Pulmonary artery endothelial cell (primary cell): ENCODE measurements at places on chromosomes 2 and 18.

DNA sequence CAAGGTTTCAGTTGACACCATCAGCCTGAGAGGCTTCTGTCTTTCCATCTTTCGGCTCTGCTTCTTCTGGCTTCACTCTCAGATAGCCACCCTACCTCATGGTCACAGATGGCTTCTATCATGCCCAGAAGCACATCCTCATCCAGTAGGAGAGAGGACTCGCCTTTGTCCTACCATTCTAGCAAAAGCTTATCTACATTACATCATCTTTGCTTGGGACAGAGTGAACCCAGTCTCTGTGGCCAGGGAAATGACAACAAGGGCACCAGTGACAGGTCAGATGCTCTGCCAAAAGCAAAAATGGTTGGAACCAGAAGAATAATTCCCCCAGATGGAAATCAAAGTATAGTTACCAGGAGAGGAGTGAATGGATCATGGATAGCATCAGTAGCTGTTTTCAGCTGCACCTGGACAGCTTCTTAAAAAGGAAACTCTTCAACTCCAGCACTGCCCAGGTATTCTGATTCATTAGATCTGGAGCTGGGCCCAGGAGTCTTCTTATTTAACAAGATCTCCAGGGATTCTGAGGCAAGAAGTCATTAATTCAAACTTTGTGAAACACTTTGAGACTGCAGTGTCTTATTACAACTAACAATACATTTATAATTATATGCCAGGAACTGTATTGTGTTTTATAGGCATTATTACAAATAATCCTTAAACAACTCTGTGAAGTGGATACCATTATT lies 257.7 kb upstream of the UBE2E3 start:
- DNase-seq = no peak

DNA sequence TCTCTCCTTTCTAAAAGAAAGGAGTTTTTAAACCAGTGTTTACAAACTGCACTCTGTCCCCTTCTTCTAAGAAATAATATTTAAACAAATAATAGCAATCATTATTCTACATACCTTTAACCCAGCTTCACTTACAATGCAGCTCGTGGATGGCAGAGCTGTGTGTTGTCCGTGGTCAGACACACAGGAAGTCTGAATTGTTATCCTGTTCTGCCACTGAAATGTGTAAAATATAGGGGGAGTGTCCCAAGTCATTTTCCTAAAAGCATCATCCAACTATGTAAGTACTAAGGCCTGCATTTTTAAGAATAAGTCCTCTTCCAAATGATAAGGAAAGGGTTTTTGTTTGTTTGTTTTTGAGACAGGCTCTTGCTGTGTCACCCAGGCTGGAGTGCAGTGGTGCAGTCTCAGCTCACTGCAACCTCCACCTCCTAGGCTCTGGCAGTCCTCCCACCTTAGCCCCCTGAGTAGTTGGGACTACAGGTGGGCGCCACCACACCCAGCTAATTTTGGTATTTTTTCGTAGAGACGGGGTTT lies 2.7 kb upstream of the PPP4R1 start:
- DNase-seq = no peak

DNA sequence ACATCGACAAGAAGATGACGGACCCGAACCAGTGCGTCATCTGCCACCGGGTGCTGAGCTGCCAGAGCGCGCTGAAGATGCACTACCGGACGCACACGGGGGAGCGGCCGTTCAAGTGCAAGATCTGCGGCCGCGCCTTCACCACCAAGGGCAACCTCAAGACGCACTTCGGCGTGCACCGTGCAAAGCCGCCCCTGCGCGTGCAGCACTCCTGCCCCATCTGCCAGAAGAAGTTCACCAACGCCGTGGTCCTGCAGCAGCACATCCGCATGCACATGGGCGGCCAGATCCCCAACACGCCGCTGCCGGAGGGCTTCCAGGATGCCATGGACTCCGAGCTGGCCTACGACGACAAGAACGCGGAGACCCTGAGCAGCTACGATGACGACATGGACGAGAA lies 14.4 kb downstream of the SALL3 start:
- no peak for DNase-seq

- DNase-seq = no peak
These were observed 143.7 kb downstream of the MYO5B start for GRCh38 chr18:50051288-50051687.

GRCh38 chr2:19796035-19796695 lies 105.6 kb downstream of the TTC32 start:
- DNase-seq = no peak

- no peak for DNase-seq
These were observed 5.1 kb upstream of the DCC start for GRCh38 chr18:52334896-52335295.

- no peak for DNase-seq
These were observed 178.8 kb downstream of the RPRM start for GRCh38 chr2:153299809-153300208.

GRCh38 chr2:106629981-106630380 lies 142.8 kb downstream of the CD8B2 start:
- DNase-seq = no peak

DNA sequence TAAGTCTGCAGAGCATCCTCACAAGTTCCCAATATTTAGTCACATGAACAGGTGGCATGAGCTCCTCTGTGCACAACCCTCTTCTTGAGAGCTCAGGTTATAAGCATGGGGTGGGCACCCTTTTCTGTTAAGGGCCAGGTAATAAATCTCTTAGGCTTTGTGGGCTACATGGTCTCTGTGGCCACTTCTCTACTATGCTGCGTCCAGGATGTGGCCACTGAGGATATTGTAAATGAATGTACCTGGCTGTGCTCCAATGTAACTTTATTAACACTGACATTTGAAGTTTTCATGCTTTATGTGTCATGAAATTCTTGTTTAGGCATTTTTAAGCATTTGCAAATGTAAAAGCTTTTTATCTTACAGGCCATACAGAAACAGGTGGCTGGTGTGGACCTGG lies 116.8 kb upstream of the ST6GAL2 start:
- DNase-seq = no peak

DNA sequence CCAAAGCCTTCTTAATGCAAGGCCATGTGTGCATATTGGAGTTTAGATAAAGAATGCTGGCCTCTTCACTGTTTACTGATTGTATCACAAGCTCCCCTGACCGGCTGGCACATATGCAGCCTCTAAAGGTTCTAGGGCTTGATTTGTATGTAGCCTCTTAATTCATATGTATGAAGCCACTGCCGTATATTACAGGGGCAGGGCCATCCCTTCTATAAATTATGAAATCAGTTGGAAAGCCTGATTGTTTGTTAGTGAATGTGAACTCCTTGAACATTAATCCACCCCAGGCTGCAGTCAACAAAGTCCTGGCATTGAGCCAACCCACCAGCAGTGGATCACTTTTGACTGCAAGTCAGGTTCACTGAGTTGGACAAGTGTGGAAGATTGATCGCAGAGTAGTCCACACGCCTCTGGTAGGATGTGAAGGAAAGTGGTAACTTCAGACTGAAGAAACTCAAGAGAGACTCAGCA lies 61.6 kb upstream of the PARD3B start:
- no peak for DNase-seq

GRCh38 chr2:75076088-75076487 lies 117.6 kb downstream of the POLE4 start:
- no peak for DNase-seq

DNA sequence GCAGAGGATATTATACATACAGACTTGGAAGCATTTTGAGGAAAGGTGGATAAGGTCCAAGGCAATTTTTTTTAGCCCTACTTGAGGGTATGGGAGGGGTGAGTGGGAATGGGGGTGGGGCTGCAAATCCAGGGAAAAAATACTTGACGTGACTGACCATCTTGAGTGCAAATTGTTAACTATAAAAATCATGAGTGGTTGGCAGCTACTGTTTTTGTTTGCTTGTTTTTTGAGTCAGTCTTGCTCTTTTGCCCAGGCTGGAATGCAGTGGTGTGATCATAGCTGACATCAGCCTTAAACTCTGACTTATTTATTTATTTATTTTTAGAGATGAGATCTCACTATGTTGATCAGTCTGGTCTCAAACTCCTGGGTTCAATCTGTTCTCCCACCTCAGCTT lies 458.8 kb downstream of the PIK3C3 start:
- no peak for DNase-seq

DNA sequence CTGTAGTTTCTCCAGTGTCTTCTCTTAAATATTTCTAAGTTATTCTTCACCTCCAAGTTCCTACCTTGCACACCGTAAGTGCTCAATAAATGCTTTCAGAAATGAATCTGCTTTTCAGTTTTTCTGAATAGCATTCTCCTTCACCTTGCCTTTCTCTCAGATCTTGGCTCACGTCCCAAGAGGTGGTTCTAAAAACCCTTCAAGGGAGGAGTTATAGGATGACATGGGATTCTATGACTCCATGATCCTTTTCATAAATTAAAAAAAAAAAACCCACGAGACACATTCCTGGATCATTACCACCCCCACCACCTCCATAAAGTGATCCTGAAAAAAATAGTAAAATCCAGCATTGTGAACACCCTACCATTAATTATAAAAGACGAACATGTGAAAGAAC lies 11.7 kb downstream of the KCTD1 start:
- DNase-seq = no peak

DNA sequence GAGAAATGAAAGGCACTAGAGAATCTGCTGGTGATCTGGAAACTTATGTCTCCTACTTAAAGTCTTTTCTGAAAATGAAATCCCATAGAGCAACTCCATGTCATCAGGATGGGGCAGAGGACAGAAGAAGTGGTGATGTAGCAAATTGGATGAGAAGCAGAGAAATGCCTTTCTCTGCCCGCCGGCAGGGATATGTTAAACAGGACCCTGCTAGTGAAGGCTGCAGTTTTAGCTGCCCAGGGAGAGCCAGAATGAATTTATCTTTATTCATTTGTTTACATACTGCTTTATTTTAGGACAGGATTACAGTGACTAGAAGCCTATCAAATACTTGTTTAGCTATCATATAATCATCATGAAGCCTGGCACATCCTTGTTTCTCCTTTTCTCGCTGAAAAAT lies 247.0 kb downstream of the DOK6 start:
- DNase-seq = no peak

- DNase-seq = no peak
These were observed 84.9 kb downstream of the METTL4 start for GRCh38 chr18:2486426-2486825.

GRCh38 chr2:46400016-46400415 lies 79.3 kb upstream of the TMEM247 start:
- no peak for DNase-seq

GRCh38 chr2:31373127-31373526 lies 41.4 kb downstream of the XDH start:
- no peak for DNase-seq

- no peak for DNase-seq
These were observed 107.0 kb downstream of the SOS1 start for GRCh38 chr2:39013871-39014270.

DNA sequence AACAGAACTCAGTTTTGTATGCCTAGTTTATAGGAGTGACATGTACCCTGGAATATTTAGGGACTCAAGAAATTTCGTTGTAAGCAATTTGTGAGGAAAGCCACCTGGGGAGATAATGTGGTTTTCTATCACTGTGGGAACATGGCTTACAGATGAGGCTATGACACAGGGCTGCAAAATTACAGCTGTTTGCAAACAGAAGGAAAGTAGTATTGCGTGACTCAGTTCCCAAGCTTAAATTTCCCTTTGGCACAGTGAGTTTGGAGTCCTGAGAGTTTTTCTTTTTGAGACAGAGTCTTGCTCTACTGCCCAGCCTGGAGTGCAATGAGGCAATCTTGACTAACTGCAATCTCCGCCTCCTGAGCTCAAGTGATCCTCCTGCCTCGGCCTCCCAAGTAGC lies 149.8 kb downstream of the MYO5B start:
- no peak for DNase-seq

DNA sequence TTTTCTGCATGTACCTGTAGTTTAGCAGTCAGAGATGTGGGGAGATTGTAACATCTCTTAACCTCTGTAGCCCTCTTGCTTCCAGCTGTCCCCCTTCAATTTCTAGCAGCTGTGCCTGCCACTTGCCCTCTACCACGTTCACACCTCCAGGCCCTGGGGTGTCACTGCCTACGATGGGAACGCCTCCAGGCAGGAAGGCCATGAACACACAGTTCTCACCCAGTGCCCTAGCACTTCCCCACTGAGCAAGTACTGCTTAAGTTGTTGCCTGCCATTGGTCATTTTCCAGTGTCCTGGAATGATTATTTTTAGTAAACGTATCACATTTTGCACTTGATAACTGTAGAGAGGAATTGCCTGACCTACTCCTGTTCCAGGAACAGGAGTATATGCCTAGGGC lies 77.1 kb upstream of the B3GNT7 start:
- DNase-seq = no peak

GRCh38 chr18:11981192-11981542 lies at the start of gene IMPA2:
IMPA2 (plus strand) TSS chr18:11981507; CDS start chr18:11981670, 163 bp downstream.
- DNase-seq = no peak

- DNase-seq = no peak
These were observed 18.2 kb downstream of the SCN3A start for GRCh38 chr2:165185633-165186032.

- no peak for DNase-seq
These were observed 84.3 kb downstream of the FANCL start for GRCh38 chr2:58156780-58157179.

DNA sequence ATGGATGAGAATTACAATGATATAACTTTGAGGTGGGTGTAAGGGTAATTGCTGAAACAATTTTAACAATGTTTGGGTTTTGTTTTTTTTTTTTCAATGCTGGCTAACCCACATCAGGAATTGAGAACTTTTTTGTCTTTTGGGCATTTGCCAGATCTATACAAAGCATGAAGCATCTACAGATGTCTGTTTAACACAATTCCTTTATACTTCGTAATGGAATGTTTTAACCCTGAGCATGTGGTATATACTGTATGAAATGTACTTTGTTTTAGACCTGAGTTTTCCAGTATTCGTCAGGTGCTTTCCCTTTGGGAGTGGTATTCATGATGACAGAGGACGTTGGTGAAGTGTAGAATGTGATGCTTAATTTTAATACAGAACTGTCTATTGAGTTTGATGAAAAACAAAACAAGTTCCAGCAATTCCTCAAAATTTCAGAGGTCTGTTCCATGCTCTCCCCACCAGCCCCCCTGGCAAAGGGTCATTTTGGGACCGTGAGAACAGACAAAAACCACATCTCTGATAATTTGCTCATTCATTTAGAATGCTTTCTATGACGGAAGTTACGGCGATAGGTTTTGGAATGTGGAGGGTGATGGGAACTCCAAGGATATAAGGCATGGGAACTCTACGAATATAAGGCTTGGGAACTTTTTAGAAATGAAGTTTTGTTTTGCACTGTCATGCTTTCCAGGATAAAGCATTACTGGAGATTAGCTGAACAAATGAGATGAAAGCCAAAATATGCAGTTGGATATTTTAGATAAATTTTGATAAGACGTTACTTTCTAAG lies 14.1 kb downstream of the LIMS1 start:
- no peak for DNase-seq

- DNase-seq = no peak
These were observed 104.7 kb downstream of the KLHL29 start for GRCh38 chr2:23489471-23490322.

GRCh38 chr2:168624028-168624427 lies 168.0 kb downstream of the CERS6 start:
- DNase-seq = no peak

- no peak for DNase-seq
These were observed 44.7 kb downstream of the C2orf42 start for GRCh38 chr2:70145851-70146739.

- DNase-seq = no peak
These were observed 68.3 kb upstream of the MRPS9 start for GRCh38 chr2:104969564-104969963.
